ENCODE measurements at places on chromosomes 11 and 22.

GRCh38 chr11:69598147-69598546 is 42.8 kb upstream of the CCND1 start:
- DNase-seq: no peak

GRCh38 chr11:82631722-82632630 is 101.7 kb downstream of the FAM181B start:
- DNase-seq: no peak

GRCh38 chr11:93288079-93288478 is 42.5 kb upstream of the DEUP1 start:
- no peak for DNase-seq

DNA sequence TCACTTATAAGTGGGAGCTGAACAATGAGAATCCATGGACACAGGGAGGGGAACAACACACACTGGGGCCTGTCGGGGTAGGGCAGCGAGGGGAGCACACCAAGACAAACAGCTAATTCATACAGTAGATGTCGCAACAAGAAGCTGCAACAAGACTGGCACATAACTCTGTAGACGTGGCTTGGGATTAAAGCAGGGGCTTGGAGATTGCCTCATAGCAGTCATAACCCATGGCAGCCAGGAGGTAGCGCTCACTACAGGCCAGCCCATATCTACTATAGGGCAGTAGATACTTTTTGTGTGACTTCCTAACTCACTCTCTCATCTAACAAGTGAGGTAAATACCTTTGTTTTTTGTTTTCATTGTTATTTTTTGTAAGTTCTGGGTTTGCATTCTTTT is 1.7 kb upstream of the OR9G4 start:
- no peak for DNase-seq

DNA sequence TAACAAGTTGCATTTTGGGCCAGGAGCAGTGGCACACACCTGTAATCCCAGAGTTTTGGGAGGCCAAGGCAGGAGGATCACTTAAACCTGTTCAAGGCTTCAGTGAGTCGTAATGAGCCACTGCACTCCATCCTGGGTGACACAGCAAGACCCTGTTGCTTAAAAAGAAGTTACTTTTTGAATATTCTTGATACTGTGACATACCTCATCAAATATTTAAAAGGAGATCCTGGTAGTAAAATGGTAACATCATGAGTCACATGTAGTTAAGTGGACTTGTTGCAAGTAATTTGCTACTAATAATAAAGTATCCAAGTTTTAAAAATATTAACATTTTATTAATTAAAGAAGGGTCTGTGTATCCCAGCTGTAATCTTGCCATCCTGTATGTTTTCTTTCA is 18.3 kb downstream of the HMGXB4 start:
- DNase-seq: no peak

GRCh38 chr22:19923914-19924513 is 17.6 kb upstream of the COMT start:
- no peak for DNase-seq

- DNase-seq: peak; percentile 25
Observed at GRCh38 chr11:126355324-126355925, at the start of gene ST3GAL4. Gene ST3GAL4 (plus strand): TSS chr11:126355686. CDS start chr11:126406156, 50,470 bp downstream.

GRCh38 chr11:103652013-103652412 is 384.4 kb upstream of the DDI1 start:
- no peak for DNase-seq

DNA sequence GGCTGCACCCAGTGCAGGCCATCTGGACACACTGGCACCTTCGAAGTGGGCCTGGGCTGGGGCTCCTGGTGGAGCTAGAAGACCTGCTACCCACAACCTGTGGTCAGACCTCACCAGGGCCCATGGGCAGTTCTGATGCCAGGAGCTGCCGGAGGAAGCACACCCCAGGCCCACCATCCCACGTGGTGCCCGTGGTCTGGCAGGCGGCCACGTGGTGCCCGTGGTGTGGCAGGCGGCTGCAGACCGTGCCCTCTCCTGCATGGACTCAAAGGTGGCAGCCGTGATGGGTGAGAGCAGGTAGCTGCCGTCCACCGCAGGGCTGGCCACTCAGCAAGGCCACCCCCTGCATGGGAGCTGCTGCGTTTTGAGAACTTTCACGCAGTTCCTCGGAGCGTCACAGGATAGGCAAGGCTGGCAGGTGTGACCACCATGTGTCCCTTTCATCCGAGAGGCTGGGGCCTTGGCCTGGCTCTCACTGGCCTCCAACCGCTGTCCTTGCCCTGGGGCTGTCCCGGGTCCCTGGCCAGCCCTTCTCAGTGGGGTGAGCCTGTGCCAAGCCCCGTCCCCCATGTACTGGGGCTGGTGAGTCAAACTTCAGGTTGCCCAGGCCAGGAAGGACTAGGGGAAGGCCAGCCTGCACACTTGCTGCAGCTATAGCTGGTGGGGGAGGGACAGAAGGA is 3.9 kb upstream of the IL17REL start:
- DNase-seq: no peak

DNA sequence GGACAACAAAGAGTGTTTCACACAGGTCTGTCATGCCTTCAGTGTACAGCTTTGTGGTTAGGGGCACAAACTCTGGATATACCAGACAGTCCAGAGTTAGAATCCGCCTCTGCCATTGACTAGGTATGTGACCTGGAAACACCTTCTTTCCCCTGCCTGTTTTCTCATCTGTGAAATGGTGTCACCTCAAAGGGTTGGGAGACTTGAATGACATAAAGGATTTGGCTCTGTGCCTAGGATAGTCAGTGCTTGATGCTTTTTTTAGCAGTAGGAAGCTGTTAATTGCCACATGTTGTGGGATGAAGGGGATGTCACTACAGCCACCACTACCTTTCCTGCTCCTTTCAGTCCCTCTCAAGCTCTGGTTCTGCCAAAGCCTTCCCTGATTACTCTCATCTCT is 17.4 kb upstream of the LRRC55 start:
- DNase-seq: no peak

- DNase-seq: no peak
Observed at GRCh38 chr22:43308836-43309235, 34.3 kb downstream of the SCUBE1 start.

GRCh38 chr11:3049430-3050243 is 7.6 kb downstream of the CARS1 start:
- DNase-seq: peak; percentile 37

DNA sequence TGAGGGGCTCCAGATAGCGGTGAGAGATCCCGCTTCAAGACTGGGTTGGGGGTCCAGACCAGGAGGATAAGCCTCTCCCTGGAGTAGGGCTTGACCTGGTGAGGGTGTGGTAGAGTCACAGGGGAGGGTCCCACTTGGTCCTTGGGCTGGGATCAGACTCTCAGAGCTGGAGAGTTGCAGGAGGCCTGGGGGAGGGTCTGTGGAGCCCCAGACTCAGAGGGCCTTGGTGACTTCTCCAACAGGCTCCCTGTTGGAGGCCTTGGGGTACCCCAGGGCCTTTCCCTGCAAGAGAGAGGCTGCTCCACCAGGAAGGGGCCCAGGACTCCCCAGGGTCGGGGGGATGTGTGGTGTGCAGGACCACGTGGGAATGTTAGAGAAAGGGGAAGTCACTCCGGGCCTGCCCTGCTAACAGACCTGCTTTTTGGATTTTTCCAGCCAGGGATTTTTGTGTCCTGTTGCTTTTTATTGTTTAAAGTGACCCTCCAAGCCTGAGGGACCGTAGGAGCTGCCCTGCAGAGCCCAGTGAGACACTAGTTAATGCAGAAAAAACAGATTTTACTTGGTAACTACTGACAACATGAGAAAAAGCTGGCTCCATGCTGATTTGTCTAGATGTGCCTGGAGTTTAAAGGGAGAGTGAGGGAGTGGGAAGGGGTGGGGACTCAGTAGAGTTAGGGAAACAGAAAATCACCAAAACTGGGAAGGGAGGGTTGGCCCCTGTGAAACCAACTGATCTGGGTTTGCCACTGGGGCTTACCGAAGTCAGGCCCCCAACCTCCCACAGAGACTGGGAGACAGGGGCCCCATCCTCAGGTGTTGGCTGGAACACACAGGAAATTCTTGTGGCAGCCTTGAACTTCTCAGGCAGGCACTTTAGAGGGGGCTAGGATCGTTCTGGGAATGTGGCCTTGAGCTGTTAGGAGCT is 801 bp upstream of the TXNRD2 start:
- DNase-seq: no peak

DNA sequence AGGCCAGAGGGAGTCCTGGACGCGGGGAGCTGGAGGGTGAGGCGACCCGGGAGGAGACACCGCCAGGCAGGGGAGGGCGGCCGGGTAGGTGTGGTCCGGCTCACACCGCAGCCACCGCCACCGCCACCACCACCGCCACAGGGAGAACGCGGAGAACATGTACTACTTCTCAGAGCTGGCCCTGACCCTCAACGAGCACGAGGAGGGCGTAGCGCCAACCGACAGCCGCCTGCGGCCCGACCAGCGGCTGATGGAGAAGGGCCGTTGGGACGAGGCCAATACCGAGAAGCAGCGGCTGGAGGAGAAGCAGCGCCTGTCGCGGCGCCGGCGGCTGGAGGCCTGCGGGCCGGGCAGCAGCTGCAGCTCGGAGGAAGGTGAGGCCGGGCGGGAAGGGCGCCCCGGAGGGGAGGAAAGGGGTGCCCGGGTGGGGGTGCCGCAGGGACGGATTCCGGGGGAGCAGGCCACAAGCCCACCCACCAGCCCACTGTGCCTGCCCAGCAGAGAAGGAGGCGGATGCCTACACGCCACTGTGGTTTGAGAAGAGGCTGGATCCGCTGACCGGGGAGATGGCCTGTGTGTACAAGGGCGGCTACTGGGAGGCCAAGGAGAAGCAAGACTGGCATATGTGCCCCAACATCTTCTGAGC is 62.8 kb downstream of the MORC2 start:
- no peak for DNase-seq

DNA sequence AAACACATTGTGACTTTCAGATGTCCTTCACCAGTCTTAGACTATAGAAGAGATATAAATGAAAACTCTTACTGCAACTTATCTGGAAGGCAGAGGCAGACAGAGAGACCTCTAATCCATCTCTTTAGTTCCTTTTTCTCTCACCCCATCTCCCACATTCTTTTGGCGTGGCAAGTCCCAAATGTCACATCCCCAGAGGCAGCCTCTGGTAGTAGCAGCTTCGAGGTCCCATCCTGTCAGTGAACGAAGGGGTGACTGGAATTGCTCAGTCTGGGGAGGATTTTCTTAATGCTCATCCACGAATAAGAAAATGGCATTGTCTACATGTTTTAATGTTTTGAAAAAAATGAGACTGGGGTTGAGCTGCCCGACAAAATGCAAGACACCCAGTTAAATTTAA is 201.4 kb downstream of the GRIA4 start:
- no peak for DNase-seq

DNA sequence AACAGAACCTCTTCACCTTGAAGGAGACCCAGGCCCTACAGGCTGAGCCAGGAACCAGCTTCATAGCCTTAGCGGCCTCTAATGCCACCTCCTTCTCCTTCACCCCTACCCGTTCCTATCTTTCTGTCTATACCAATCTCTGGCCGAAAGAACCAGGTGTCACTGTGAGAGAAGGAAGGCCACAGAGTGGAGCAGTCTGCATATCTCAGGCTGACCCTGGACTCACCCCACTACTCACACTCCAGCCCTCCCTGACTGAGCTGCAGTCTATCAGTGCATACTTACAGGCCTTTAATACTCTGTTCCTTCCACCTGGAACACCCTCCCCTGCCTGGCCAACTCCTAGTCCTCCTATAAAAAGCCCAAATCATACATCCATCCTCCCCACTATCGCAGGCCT is 32.7 kb downstream of the ARAP1 start:
- DNase-seq: no peak

- no peak for DNase-seq
Observed at GRCh38 chr11:118401880-118402590, 629 bp downstream of the ATP5MG start.

GRCh38 chr11:20596205-20597153 is 2.9 kb upstream of the SLC6A5 start:
- DNase-seq: no peak

DNA sequence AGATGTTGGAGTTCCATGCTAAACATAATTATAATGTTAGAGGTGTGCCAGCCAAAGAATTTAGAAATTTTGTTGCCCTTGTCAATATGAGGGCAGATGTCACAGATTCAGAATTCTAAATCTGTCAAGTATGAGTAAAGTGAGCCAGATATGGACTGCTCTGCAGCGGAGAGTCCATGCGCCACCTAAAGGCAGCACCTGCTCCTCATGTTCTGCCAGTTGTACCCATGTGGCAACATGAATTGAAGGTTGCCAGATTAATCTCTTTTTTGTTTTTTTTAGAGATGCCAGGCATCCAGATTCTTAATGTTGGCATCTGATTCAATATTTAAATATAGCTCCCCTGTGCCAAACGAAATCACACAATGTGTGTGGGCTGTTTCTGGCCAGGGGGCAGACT is 678.6 kb upstream of the ANO5 start:
- DNase-seq: no peak

DNA sequence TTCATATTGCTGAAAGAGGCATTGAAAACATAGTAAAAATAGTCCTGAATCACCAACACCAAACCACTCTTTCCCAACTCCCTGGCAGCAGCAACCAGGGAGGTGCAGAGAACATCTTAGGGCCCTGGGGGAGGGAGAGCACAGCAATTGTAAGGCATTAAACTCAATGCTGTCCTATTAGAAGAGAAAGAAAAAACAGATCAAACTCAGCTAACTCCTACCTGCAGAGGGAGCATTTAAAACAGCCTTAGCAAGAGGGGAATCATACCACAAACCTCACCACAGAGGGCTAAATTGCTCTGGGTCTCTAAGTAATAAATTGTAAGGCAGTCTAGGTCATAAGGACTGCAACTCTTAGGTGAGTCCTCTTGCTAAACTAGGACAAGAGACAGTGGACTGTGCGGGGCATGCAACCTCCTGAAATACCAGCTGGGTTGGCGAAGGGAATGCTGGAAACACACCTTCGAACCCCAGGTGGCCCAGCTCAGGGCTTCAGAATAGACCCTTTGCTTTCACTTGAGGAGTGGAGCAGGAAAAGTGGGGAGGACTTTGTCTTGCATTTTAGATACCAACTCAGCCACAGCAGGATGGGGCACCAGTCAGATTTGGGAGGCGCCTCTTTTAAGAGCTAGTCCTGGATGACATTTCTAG is 697.1 kb upstream of the FAT3 start:
- no peak for DNase-seq

DNA sequence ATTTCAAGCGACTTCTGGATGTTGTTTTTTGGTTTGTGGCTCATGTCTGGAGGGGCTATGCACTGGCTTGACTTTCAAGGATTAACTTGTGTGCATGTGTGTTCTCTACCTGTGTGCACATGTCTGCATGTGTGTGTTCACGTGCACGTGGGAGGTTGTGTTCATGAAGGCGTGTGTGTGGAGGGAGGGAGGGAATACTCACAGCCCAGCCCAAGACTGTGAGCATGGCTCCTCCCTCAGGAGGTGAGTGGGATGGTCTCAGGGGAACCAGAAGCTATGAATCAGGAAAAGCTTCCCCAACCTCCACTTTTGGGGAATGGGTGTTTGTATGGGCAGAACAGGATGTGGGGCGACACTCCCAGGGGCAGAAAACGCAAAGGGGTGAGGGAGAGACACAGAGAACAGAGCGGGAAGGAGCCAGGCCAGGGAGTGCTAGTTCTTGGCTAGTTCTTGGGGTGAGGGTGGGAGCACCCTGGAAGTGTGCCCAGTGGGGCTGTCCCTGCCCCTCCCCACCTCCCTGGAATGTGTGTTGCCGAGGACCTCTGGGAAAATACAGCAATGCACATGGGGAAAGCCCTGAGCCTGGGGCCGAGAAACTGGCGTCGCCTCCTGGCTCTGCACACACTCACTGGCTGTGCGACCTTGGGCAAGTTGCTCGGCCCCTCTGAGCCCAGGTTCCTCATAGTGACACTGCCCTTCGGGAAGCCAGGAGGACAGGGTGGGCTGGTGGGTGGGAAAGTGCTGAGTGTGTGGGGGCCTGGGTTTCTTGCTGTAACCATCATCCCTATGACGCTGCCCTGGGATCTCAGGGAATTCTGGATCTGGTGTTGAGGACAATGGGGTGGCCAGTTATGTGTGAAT is 16.9 kb upstream of the ALX4 start:
- DNase-seq: no peak

Data from stimulated activated CD8-positive, alpha-beta memory T cell treated with anti-CD3 and anti-CD28 coated beads, Interleukin-15, amount 100 ng/mL, for 1 hour (primary cell).